ENCODE measurements at places on chromosomes 6 and 20.

DNA sequence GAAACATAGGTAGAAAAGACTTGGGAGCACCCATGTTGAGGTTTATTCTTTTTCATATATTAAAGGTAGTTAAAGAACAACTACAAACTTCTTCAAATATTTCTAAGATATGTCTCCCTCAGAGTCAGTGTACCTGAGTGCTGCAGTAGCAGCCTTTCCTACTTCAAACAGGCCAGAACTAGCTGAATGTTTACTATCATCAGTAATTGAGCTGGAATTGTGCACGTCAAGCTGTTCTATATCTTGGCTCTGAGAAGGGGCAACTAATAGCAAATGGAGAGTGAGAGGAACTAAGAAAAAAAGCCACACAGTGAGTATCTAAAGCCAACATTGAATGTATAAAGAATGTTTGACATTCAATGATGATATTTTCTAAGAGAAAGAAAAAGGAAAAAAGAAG lies 21.7 kb downstream of the MTCL3 start:
- no peak for DNase-seq

GRCh38 chr6:158174024-158174423 lies 5.9 kb downstream of the GTF2H5 start:
- DNase-seq: no peak

- DNase-seq: no peak
Measured at GRCh38 chr20:37209661-37210314, 30.4 kb upstream of the MROH8 start.

- no peak for DNase-seq
Measured at GRCh38 chr20:11929947-11930346, 12.3 kb downstream of the BTBD3 start.

DNA sequence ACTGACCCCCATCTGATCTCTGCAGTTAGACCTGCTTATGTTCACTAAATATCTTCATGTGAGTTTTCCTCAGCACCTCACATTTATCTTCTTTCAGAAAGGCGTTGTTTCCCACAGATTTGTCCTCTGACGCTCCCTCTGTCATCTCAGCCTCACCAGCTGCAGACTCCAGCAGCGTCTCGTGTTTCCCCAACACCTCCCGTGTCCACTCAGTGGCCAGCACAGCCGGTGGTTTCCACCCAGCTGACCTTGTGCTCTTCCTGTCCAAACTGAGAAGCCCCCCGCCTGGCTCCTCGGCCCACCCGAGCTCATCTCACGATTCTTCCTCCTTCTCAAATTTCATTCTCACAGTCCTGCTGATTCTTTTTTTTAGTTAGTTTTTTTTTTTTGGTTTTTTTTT lies 12.5 kb downstream of the ERMARD start:
- no peak for DNase-seq

DNA sequence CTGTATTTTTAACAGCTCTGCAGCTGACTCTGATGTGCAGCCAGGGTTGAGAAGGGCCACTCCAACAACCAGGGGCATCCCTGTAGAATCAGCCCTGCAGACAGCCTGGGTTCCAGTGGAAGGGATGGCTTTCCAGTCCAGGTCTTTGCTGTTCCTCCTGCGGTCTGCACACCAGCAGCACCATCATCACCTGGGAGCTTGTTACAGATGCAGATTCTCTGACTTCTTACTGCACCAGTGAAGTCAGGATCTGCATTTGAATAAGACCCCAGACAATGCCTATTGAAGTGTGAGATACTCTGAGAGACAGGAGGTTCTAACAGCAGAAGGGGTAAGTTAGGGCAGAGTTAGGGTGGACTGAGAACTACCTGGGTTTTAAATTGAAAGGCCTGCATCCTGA lies 151.3 kb downstream of the F13A1 start:
- no peak for DNase-seq

DNA sequence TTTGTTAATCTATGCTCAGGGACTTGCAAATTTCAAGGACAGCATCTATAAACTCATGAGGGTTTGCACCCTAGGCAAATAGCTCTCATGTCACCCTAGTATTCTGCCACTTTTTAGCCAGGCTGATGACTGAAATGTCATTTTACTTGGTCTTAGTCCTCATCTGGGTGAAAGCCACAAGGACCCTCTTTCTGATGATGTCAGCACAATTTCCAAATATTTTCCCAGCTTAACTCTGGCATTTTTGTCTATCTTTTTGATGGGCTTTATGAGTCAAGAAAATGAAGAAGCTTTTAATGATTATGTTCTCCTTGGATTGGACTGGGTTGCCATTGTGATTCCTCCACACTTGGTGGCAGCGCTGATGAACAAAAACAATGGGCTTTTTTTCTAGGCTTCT lies 420.1 kb upstream of the BTBD3 start:
- no peak for DNase-seq

DNA sequence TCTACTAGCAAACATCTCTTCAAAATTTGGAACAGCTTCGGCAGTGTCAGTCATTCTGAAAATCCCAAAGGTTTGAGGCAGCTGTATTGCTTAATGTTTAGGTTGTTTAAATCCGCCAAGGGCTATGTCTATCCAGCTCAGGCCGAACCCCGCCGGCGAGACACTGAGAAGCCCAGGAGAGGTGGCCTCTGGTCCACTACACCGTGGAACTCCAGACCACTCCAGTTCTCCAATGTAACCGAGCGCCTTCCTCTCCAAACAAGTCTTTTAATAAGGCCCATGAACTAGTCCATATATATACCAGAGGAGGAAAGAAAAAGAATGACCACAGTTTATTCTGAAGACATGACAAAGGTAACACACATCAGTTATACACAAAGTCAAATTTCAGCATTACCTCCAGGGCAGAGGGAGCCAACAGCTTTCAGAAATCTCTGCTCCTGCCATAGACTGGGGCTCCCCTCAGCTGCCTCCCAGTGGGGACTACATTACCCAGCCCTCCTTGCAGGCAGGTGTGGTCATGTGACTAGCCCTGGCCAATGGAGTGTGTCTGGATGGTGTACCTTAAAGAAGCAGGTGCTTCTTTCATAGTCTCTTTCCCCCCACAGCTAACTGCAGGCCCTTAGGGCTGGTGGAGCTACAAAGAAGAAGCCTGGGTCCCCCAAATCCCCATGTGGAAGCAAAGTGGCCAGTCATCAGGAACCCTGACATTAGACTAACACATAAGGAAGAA lies at the start of gene RAMACL:
Gene RAMACL, minus strand, starts transcription at position 255 of the 733 bp plus-strand sequence. Its CDS starts 201 bp downstream, at position 54.
- peak; percentile 74 for DNase-seq

GRCh38 chr20:62643521-62644043 lies 1.3 kb downstream of the SLCO4A1 start:
- no peak for DNase-seq

- no peak for DNase-seq
Measured at GRCh38 chr6:147528511-147529145, 20.1 kb downstream of the SAMD5 start.

- DNase-seq: no peak
Measured at GRCh38 chr6:31892821-31893220, 4.7 kb downstream of the EHMT2 start.
